Lower leg skin (tissue), 4 donors: ENCODE measurements at places on chromosomes 3 and 15.

DNA sequence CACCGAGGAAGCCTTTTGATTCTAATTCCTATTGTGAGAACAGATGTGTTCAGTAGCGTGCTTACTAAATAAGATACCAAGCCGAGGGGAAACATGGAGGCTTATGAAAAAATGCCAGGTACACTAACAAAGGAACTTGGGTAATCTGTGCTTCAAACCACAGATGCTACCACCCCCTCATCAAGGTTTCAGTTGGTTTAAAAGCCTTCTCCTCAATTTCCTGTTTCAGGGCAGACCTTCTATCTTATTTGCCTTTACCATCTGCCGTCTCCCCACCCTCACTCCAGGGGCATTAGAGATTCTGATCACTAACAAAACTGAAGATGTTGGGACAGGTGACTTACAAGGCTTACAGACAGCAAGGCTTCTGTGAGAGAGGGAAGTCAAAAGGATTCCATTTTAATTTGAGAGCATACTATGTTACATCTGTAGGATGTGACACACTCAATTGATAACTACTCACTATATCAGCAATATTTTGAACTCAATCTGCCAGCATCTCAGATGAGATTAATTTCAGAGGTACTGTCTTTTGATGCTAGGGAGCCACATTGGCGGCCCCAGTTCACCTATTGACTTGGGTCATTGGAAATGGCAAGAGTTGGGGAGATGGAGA lies 60.6 kb upstream of the PLCL2 start:
- DNase-seq, result no peak

DNA sequence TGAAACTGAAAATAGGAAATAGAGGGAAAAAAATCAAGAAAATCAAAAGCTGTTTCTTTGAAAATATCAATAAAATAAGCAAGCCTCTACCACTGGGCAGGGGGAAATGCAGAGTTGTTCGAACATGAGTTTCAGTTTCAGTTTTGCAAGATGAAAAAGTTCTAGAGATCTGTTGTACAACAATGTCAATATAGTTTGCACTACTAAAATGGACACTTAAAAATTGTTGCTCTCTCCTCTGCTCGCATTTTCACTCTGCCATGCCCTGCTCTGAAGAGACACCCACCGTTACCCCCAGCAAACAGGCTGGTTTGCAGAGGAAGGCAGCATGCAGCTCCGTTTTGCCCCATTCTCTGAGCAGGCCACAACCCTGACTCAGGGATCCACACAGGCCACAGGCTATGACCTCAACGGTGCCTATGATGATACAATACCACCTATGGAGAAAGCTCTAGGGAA lies 64.5 kb downstream of the ZNF148 start:
- DNase-seq, result no peak

DNA sequence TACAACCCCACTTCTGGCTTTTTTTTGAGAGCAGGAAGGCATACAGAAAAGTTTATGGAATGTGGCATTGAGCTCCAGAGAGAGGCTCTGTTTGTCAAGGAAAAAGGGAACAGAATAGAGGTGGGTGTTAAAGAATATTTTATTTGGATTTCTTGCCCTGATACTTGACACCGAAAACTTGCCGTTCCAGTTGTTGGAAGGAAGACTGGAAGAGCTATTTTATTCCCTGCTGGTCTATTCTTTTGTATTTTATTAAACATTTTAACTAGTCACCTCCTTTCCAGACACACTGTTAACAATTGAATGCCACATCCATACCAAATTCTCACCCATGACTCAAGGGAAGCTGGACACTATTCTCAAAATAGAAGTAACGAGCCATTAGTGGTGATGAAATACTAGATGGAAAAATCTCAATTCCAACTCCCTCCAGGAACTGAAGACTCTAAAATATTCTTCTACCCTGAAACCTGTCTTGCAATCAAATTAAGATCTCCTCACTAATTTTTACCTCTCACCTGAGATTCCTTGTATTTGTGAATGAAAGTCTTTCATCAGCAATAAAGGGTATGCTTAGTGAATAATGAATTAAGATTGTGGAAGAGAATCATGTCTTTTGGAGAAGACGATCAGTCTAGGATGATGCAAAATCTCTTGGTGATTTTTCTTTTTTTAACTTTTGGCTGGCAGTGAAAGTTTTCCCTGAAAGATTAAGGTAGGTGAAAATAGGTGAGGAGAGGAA lies 28.5 kb downstream of the GREM1 start:
- no peak for DNase-seq

DNA sequence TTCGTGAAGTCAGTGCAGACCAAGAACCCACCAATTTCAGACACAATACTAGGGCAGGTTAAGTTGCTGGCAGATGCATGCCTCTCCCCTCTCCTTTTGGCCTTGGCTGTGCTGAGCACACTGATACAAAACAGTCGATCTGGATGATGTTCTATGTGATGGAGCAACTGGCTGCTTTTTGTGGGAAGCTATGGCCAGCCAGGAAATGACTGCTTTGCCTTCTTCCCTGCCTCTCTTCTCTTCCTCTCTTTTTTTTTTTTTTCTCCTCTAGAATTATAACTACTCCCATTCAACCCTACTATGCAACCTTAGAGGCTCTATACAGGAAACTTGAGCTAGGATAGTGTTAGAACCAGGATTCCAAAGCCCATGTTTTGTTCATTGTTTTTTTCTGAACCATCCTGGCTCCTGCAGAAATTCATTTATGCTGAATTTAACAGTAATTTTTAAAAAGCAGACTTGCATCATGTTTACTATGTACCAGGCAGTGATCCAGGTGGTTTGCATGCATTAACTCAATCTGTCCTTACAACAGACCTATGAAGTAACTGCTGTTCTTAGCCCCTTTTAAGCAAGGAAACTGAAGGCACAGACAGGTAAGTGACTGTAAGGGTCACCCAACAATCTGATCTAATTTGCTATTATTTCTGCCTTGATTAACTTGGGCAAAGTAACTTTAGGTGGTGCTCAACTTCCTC lies 62.9 kb downstream of the PLD1 start:
- DNase-seq, result no peak

- DNase-seq, result no peak
Observed at GRCh38 chr3:195119461-195120266, 151.3 kb downstream of the XXYLT1 start.

GRCh38 chr15:37595426-37595970 lies 338.9 kb upstream of the TMCO5A start:
- DNase-seq, result no peak

GRCh38 chr3:100527347-100527735 lies 34.9 kb downstream of the TMEM45A start:
- DNase-seq, result no peak

GRCh38 chr3:12935023-12935860 lies 93.9 kb upstream of the RPL32 start:
- DNase-seq, result no peak

- DNase-seq, result no peak
Observed at GRCh38 chr3:124174476-124174875, 182.6 kb upstream of the ROPN1 start.

GRCh38 chr3:169556349-169556870 lies 107.1 kb downstream of the MECOM start:
- no peak for DNase-seq

DNA sequence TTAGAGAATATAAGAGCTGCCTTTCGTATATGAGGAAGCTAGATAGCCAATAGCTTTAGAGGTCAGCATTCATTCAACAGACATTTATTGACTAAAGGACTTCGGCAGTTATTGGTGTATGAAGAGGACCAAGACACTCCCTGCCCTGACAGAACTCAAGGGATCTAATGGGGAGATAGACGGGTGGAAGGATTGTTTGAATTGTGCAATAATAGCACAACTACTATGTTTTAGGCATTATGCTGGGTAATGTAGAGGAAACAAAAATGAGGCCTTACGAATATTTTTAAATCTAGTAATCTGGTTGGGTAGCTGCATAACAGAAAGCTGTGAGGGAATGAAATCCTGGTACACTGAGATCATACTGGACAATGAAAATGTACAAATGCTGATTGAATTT lies 5.0 kb downstream of the LRCH3 start:
- no peak for DNase-seq

GRCh38 chr3:148971401-148972163 lies 19.8 kb upstream of the GYG1 start:
- no peak for DNase-seq

- no peak for DNase-seq
Observed at GRCh38 chr3:108471426-108471825, 39.0 kb downstream of the MYH15 start.
